ENCODE measurements at places on chromosomes 4 and X.

DNA sequence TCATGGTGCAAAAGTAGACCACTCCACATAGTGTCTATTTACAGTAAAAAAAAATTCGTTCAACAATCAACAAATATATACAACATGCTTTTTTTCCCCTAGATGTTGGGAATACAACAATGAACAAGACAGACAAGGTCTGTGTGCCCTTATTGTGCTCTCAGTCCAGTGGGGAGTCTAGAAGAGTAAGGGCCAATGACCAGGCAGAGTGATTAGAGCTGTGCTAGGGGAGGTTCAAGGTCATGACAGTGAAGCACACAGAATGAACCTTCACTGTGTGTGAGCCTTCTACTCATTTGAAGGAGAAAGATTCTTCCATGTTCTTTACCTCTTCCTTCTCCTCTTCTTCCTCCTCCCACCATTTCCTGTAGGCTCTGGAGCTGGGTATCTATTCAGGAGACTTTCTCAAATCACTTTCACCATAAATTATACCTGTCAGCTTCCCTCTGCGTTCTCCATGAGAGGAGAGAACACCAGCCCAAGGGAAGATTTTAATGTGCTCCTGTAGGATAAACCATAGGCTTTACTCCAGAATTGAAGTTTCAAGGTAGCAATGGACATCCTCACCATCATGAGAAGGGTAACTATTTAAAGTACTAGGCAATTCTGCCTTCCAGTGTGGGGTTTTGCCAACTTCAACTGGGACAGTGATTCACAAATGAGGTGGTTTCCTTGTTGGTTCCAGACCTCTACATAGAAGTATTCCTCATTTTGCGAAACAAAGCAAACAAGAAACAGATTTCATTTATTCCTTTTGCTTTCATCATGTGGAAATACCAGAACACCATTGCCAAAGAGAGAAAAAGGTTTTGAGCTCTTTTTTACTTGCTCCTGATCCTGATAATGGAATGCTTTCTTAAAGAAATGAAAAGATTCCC is 246.9 kb upstream of the GPC4 start:
- no peak for DNase-seq

DNA sequence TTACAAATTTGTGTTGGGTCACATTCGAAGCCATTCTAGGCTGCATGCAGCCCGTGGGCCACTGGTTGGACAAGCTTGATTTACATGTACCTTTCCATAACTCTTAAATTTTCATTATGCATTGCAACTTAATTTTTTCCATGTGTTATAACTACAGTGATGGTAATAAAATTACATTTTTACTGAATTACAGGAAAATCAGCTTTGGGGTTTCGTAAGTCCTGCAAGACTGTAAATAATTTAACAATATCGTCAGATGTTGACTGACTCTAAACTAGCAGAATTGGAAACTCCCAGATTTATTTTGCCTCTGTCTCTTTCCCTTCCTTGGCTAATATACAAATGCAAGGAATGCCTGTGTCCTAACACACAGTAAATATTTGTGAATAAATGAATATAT is 88.0 kb upstream of the RAPGEF2 start:
- no peak for DNase-seq

GRCh38 chrX:1528186-1528883 is 8.7 kb downstream of the P2RY8 start:
- no peak for DNase-seq

- no peak for DNase-seq
Measured at GRCh38 chr4:134695433-134695832, 493.8 kb upstream of the PABPC4L start.

DNA sequence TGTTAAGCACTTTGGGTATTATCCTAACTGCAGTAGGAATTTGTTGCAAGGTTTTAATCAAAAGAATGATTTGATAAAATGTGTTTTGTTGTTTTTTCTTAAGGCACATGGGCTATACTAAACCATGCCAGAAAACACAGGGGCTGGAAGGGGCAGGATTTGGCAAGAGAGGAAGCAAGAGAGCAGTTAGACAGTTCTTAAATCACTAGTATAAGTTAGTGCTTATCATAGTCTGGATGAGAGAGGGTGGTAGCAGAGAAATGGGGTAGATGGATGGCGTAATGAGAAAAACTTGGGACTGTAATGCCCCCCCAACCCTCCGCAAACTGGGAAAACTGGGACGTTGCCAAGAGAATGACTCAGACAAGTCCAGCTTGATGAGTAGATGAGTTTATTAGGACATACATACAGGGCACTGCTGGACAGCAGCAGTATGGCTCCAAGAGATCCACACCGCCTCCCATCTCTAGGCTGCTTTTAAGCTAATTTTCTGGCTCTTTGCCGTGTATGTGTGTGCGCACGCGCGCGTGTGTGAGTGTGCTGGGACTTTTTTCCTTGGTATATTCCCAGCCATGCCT is 151.5 kb downstream of the PDLIM5 start:
- no peak for DNase-seq

DNA sequence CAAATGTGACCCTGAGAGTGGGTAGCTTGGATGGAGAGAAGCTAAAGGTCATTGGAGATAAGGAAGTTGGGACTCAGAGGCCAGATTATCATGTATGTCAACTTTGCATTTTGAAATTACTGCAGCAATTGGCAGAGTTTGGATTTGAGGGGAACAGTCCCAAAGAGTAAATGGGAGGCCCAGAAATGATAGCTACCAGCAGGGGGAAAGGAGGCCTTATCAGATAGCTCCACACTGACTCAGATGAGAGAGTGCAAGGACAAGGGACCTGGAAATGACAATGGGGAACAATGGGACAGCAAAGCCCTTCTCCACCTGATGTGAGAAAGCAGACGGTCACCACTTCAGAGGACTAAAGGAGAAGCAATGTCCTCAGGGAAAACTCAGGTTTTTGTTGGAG is 201.5 kb upstream of the JADE1 start:
- DNase-seq: no peak

- no peak for DNase-seq
Measured at GRCh38 chr4:165855191-165855590, 17.8 kb upstream of the TLL1 start.

DNA sequence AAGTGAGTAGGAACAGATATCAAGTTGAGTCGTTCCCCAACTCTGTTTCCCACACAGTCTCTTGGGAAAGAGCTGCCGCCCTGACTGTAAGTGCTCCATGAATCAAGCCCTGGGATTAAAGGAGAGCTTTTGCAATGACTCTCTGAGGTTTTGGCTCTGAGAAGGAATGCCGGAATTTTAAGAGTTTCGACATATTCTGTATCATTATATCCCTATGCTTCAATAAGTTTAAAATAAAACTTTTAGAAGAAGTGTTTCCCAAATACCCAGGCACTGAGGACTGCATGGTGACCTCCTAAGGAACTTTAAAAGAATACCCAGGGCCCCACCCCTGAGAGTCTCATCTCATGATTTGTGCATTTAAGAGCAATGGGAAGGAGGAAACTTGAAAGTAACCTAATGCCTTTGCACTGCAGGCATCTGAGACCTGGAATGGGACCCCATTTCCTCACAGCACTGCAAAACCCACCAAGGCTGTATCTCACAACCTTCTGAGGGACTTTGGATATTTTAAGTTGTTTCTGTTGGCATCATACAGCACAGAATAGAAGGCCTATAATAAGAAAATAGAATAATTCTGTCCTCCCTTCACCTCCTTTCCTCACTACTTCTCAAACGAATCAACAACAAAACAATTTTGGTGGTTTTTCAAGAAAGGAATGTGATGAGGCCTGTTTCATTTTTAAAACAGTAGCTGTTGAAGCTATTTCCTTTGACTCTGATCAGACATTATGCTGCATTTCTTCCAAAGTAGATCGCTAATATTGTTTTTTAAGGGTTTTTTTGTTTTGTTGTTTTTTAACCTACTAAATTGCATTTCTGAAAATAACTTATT is 121.2 kb downstream of the GASK1B start:
- no peak for DNase-seq

- DNase-seq: no peak
Measured at GRCh38 chrX:136762820-136763452, 17.8 kb downstream of the ARHGEF6 start.

GRCh38 chrX:134431894-134432293 is 28.1 kb upstream of the HPRT1 start:
- DNase-seq: no peak

GRCh38 chrX:118496763-118497079 is 1.1 kb downstream of the DOCK11 start:
- no peak for DNase-seq

DNA sequence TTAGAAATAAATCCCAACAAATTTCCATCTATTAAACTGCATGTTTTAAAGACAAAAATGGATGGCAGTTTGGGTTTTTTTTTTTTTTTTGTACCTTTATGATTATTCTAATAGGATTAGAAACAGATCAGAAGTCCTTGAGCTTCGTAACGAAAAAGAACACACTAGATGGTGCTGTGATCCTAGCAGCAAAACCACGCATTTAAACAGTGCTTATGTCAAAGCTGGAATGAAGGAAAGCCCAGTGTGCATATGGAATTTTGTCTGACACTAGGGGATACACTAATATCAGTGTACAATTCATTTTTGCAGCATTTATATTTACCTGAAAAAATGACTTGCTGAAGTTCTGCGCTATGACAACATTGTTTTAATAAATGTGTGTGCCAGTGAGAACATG is 229.1 kb downstream of the VEGFC start:
- no peak for DNase-seq

DNA sequence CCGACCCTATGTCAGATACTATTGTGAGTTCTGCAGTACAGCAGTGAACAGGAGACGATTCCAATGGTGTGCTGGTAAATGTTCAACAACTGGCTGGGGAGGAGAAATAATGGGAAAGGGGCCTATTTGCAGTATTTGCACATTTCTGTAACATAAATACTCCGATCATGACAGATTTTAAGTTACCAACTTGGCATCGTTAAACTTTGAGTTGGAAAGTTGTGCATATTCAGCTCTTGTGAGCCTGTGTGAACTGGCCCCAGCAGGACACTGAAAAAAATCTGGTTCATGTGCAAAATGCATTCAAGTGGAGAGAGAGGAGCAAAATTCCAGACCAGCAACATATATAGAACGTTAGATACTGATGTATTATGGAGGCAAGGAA is 175.0 kb downstream of the MAPK10 start:
- no peak for DNase-seq

- DNase-seq: no peak
Measured at GRCh38 chr4:106208481-106209460, 107.2 kb downstream of the TBCK start.

DNA sequence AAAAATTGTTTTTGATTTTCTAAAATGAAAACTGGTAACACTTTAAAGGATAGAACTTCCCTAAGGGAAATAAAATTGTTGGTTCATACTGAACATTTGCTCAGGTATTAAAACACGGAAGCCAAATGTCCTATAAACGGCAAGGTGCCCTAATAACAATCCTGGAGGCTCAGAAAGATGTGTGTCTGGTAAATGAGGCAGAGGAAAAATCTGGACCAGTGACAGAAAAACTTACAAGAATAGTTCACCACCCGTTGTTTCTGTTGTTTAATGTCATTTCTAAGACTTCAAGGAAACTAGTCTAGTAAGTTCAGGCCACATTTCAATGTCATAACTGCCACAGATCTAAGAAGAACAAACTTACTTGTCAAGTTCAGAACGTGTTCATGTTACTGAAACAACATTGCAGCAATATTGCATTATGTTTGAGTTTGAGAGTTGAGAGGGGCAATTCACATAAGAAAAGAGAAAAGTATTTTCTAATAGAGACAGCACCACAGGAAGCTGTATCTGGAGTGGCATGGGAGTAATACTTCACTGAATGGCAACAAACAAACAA is 476.6 kb downstream of the GRXCR1 start:
- DNase-seq: no peak

- no peak for DNase-seq
Measured at GRCh38 chr4:6361076-6361784, 91.6 kb downstream of the WFS1 start.

Data from CD4-positive, alpha-beta T cell treated with Interleukin-6 at 100 ng/mL for 8 hours (primary cell).